ENCODE measurements at places on chromosomes 5 and 9.

GRCh38 chr5:67066815-67067214, 129.8 kb downstream of the CD180 start:
- no peak for DNase-seq

DNA sequence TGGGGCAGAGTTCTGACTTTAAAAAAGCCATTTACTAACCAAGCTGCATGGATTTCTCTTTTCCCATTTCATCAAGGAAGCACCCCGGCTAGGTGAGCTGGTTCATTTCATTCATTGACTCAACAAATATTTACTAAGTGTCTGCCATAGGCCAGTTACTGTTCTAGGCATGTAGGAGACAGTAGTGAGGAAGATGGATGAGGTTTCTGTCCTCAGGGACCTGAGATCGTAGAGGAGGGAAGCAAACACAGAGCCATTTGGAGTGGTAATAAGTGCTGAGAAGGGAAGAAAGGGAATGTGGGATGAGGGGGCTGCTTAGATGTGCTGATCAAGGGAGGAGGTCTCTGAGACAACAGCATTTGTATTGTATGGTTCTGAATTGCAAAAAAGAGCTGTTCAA, 120.4 kb downstream of the C9orf152 start:
- no peak for DNase-seq

GRCh38 chr9:115118879-115119218, 892 bp upstream of the TNC start:
- DNase-seq: peak; percentile 97

DNA sequence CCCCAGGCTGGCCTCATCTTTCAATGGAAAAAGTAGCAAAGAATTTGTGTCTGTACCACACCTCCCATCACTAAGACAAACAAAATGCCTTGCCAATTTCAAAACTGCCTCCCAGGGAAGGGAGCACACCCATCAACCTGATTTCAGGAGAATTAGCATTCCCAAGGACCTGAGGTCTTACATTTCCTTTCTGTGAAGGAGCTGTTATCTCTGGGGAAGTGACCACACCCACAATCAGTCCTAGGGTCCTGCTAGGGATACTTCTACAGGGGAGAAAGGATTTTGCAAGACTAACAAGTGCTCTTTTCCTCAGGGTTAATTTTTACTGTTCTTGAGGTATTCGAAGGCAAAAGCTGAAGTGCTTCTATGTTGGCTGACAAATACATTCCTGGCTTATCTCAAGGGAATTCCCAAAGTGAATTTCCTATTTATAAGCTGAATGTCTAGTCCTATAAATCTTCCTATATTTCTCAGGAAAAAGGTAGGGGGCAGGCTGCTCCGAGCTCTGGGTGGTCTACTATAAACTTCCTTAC, 97.4 kb upstream of the ITGA1 start:
- no peak for DNase-seq

DNA sequence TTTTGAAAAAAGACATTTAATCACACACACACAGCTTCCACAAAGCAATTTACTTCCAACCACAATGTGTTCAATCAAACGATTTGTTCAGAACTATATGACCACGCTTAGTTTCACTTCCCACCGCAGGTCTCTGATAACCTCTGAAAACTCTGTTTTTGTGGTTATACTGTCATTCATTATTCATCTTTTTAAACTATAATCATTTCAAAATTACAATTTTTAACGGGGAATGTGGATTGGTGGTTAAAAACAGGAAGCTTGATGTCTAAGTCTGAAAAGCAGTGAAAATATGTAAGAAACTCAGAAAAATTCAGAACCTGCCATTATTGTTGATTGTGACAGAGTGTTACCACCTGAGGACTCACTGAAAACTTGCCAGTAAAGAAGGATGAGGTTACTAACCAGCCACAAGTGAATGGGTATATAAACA, 12.7 kb upstream of the TMEM174 start:
- no peak for DNase-seq

GRCh38 chr5:173573126-173573960, 43.1 kb downstream of the BOD1 start:
- DNase-seq: peak; percentile 57

- no peak for DNase-seq
Measured at GRCh38 chr9:38662763-38663593, 42.6 kb upstream of the ANKRD18A start.

GRCh38 chr9:137455359-137455991, 3.7 kb downstream of the NSMF start:
- DNase-seq: no peak

DNA sequence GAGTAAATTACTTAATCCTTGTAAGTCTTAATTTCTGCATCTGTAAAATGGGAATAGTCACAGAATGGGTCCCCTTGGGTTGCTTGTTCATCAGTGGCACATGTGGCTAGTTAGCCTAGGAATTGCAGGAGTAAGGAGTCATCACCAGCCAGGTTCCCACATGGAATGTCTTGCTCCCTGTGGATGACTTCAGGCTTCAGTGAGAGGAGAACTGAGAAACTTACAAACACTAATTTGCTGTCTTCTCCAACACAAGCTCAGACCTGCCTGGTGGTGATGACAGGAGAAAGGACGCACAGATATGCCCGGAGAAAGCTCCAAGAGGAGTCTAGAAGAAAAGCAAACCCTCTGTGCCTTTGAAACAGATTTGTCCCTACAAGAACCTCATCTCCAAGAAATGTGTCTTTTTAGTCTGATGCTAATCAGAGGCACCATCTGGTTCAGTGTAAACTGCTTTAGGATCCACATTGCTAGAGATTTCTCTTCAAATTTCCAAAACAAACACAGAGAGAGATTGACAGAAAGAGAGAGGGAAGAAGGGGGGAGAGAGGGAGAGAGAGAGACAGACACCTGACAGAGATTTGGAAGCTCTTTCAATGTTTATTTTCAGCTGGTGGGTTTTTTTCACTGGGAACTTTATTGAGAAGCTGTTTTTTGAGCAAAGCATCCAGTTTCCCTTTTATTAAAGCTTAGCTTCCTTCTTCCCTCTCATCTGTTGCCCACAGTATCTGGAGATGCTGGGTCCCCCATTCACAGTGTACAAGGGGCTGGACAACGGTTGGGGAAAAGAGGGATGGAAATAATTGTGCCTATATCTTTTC, 128.3 kb downstream of the DOCK2 start:
- DNase-seq: peak; percentile 49

- DNase-seq: no peak
Measured at GRCh38 chr9:137189297-137190295, 1.1 kb downstream of the SSNA1 start.

DNA sequence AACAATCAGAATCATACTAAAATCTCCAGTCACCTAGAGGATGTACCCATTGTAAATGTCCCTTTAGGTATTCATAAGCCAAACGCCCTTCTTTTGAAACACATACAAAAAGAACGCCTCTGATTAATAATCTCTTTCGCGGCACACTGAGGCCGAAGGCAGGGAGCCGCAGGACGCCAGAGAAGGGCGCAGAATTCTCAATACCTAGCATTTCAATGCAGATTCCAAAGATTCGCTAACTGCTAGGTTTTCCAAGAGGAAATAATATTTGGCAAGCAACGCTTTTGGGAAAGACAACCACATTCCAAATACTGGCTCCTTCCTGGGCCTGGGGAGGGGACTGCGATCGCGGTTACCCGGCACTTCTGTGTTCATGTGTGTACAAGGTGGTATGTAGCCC, 203.3 kb downstream of the MEF2C start:
- DNase-seq: no peak

- DNase-seq: no peak
Measured at GRCh38 chr5:172533058-172533398, 78.7 kb upstream of the SH3PXD2B start.

DNA sequence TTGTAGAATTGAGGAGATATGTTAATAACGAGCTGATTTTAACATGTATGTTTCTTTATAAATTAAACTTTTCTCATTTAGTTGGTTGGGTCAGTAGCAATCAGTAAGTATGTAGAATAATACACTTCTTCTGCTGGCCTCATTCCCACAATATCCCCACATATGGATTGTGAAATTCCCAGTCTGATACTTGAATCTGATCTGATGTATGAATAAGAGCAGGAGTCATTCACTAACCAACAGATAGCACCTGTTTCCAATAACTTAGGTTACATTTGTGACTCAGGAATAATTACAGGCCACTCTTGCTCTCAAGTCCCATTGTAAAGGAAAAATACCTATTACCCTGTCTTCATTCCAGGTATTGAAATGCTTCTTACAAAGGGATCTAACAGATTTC, 23.9 kb downstream of the SLC36A1 start:
- DNase-seq: no peak

DNA sequence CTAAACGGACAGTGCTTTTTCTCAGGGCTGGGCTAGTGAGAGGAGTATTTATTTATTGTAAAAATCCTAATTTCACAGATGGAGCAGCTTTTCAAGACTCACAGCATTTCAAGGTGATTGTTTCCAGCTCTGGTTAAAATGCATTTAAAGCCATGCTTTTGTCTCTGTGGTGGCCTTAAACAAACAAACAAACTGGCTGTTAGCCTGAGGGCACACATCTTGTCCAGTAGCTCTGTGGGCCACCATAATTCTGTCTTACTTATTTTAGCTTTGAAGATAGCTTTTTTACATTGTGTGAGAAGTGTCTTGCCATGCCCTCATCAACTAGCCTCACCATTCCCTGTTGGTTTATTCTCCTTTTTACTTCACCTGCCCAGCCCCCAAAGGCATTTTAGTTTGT, 218.2 kb downstream of the PSAT1 start:
- no peak for DNase-seq

GRCh38 chr5:9838916-9839315, 208.8 kb upstream of the TAS2R1 start:
- DNase-seq: no peak

DNA sequence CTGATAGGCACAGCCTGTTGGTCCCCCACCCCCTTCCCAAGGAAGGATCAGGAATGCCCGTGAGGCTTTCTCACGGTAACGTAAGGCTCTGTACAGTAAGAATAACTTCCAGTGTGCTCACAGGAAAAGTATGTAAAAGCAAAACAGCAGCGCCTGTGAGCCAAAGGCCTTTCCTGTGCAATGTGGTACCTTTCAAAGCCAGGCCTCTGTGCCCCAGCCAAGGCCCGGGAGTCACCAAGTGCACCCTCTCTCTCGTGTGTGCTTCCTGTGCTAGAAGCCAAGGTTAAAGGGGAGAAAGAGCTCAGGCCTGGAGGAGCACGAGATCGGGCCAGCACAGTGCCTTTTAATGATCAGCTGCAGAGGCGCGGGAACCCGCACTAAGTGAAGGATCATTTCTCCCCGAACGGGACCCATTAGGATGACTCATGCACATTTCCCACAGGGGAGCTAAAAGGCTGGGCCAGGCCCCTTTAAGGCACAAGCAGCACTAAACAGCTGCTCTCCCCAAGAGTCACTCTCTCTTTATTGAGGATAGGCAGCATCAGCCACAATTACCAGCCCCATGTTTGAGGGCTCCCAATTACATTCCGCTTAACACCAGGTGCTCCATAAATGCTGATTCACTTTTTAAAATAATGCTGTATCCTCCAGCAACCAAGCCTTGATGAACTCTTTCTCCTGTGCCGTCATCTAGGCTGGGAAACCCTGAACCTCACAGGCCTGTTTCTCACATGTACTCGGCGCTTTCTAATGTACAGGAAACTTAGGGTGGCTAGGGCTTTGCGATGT, 42.8 kb downstream of the SHB start:
- DNase-seq: peak; percentile 93

GRCh38 chr5:157216391-157217142, 35.9 kb downstream of the ITK start:
- no peak for DNase-seq

- peak; percentile 80 for DNase-seq
Measured at GRCh38 chr5:143153332-143154119, 250.0 kb downstream of the NR3C1 start.

- DNase-seq: no peak
Measured at GRCh38 chr5:58077966-58078365, 381.9 kb downstream of the PLK2 start.

GRCh38 chr9:69065660-69066059, 30.1 kb downstream of the FXN start:
- DNase-seq: no peak

DNA sequence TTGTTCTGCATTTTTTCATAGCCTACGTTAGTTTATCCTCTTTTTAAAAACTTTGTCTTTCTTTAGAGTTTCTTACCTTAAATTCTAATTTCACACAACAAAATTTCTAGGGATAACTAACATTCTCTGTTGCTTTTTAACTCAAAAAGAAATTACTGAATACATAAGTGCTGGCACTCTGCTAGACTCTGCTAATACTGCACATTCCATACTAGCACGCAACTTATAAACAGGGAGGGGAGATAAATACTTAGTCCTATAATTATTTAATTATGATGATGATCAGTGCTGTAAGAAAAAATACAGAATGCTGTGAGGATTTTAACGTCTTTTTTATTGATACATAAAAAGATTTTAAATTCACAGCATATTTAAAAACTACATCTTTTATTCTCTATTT, 25.1 kb downstream of the RNF145 start:
- DNase-seq: no peak

DNA sequence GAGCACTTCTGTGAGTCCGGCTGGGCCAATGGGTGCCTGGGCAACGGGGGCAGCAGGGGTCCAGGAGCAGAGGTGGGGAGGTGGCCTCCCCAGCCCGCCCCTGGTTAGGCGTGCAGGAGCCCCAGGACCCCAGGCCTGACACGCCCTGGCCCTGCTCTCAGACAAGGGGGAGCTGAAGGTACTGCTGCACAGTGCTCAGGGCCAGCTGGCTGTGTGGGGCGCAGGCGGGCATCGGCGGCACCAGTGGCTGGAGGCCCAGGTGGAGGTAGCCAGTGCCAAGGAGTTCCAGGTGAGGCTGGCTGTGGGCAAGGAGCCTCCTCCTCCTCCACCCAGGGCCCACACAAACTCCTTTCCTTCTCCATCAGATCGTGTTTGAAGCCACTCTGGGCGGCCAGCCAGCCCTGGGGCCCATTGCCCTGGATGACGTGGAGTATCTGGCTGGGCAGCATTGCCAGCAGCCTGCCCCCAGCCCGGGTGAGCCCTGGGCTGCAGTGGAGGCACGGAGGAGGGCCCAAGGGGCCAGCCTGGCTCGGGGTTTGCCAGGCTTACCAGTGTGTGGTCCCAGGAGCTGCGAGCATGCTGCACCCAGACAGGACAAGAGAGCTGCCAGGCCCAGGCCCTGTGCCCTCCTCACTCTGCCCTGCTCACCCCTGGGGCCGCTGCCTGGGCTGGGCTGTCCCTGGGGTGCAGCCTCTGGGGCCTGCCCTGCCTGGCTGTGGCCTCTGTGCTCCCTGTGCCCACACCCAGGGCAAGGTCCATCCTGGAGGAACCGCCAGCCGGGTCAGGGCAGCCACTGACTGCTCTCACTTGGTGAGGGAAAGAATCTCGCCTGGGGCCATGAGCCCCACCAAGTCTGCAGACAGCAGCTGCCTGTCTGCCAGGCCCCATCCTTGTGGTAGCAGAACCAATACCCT, 7.0 kb downstream of the MAMDC4 start:
- DNase-seq: peak; percentile 30

GRCh38 chr9:124968238-124968637, 27.4 kb upstream of the GOLGA1 start:
- DNase-seq: no peak

- peak; percentile 92 for DNase-seq
Measured at GRCh38 chr5:167730121-167730520, 561.3 kb upstream of the WWC1 start.

Measured in HFFc6 (cell line).